Caudate nucleus (tissue), 63 donors: ENCODE measurements at places on chromosomes 4 and X.

GRCh38 chr4:75016472-75016871, 83.6 kb downstream of the PARM1 start:
- no peak for DNase-seq

DNA sequence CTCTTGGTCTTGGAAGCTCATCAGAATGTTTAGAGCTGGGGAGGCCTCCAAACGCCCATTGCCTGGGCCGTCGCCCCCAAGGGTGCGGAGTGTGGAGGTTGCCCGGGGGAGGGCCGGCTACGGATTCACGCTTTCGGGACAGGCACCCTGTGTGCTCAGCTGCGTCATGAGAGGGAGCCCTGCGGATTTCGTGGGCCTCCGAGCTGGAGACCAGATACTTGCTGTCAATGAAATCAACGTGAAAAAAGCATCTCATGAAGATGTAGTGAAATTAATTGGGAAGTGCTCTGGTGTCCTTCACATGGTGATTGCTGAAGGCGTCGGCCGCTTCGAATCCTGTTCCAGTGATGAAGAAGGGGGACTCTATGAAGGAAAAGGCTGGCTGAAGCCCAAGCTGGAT, 23.3 kb downstream of the RGS12 start:
- DNase-seq: no peak

DNA sequence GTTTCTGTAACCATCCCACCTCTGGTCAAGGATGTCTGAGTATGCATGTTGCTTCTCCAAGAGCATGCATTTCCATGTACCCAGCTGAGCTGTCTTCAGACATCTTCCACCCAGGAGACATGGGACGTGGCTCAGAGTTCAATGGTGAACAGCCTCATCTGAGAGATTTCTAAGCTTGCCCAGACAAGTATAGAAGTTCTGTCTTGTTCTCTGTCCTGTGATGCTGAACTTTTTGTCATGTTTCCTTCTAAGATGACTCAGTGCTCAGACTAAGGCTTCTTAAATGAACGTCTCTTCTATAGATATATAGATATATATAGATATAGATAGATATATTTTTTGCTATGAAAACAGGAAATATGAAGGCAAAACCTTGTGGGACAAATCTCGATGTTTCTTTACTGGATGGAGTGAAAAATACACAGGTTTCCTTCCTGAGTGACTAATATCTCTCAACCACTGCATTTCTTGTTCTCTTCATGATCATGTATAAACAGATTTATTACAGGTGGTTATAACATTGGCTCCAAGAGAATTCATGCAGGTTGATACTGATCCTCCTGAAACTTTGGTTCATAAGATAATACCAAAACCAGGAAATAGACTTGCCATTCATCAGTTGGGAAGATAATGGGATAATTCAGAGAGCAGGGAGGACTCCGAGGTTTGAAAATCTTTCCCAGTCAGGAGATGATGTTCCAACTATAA, 168.2 kb downstream of the ZNF518B start:
- DNase-seq: no peak

DNA sequence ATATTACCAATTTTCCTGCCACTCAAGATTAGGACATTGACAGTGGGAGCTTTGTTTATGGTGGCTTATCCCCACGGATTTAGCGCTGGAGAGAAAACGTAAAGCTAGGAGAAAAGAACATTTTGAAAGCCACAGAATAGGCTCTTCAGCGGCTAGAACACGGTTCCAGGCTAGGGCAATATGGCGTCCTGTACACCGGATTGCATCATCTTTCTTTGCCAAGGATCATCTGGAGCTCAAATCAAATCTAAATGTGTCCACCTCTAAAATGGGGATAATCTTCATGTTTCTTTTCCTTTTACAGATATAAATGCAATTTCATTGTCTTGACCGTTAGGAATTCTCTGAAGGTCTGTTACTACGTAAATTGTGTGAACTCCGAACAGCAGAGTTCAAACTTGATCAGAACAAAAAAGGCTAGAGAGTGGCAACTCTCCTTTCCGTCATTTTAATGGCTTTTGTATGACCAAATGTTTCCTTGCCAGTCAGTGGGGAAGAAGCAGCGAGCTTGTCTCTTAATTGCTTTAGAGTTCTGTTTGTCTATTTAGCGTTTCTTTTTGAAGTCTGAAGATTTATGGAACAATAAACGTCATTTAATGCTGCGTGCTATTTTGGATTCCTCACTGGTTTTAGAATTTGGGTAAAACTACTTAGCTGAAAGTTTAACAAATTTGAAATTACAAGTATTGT, 2.6 kb upstream of the WWC2 start:
- DNase-seq: no peak

- no peak for DNase-seq
Measured at GRCh38 chr4:88409206-88409605, 30.6 kb downstream of the HERC6 start.

GRCh38 chr4:107692202-107692601, 27.8 kb downstream of the PAPSS1 start:
- DNase-seq: no peak

- peak; percentile 97 for DNase-seq
Measured at GRCh38 chr4:1289207-1290164, at the start of gene MAEA. MAEA (plus strand) TSS chr4:1289891; CDS start chr4:1289914, 23 bp downstream.

- no peak for DNase-seq
Measured at GRCh38 chr4:592825-593520, 16.9 kb upstream of the TMEM271 start.

- no peak for DNase-seq
Measured at GRCh38 chrX:42696536-42697124, 81.3 kb downstream of the PPP1R2C start.

DNA sequence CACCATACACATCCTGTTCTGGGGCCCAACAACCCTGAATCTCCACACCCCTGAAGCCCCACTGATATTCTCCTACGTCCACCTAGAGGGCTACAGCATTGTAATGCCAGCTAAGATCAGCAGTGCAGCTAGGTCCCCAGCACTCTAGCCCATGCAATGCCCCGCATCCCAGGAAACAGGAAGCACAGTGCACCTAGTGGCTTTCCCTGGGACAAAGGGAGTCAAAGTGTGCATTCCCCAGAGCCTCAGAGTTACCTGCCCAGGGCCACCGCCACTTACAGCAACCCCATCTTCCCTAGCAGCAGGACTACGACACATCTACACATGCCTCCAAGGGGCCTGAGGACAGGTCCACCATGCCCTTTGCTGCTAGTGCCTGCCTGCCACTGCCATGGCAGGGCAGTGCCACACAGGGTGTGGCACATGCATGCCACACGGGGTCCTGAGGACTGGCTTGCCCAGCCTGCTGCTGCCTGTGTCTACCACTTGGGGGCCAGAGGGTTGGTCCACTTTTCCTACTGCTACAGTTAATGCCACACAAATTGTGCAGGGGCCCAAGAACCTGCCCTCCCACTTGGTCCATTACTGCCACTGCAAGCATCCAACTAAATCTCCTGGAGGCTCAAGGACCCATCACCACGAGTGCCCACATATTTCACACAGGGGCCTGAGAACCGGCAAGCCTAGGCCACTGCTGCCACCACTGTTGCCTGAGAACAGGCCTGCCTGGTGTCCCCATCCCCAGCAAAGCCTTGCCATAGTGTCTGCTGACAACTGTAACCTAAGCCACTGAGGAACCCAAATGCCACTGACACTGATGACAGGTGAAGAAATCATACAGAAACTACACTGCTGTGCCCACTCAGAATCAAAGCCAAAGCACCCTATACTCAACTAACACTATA, 23.7 kb downstream of the TLR6 start:
- no peak for DNase-seq
